ENCODE measurements at places on chromosomes 7 and 10.

DNA sequence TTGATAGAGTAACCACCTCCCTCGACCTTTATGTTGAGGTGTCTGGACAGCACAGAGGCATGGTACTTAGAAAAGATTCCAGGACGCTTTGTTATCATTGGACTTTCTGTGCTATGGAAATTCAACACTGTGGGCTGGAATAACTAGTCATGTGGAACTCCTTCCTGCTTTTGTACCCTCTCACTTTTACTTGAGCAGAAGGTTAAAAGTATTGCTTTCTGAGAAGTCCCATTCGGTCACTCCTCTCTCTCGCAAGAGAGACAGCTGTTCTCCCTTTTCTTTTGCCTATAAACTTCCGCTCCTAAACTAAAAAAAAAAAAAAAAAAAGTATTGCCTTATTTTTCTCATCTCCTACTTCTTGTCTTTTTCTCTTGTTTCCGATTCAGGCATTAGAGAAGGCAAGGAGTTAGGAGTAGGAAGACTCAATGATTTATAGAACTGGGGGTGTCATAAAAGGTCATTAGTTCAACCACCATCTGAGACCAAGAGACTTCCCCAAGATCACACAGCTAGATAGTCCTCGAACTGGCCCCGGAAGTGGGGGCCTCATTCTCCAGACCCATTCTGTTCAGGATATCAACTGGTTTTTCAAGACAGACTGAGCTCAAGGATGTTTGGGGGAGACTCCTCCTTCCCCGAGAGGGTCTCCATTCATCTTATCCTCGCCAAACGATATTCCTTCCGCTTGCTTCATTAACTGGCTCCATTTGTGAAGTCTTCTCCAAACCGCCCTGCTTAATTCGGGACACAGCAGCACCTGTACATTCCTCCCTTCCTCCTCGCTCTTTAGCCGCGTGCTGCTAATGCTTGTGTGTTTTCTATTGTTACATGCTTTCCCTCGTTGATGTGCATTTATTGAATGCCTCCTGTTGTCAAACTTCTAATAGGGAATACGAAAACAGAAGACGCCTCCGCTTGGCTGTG, 995 bp upstream of the INPP5F start:
- DNase-seq = no peak

GRCh38 chr7:974820-975681, at the start of gene COX19:
Gene COX19 (minus strand): TSS chr7:975549. CDS start chr7:975509, 40 bp downstream.
- peak; percentile 20 for DNase-seq

DNA sequence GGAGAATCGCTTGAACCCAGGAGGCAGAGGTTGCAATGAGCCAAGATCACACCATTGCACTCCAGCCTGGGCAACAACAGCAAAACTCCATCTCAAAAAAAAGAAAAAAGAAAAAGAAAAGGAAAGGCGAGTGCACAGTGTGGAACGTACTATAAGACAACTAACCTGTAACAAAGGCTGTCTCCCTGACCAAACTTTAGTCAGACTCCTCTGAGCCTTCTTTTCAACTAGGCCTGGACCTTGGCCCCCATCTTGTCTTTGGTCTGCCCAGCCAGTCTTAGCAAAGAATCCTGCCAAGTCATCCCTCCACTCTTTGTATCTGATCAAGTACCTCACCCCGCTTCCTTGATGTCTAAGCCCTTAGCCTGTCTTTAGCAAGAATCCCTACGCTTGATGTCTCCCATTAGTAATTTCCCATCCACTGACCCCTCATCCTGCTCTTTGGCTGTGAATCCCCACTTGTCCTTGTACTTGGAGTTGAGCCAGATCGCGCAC, 68.9 kb upstream of the KDM7A start:
- no peak for DNase-seq

DNA sequence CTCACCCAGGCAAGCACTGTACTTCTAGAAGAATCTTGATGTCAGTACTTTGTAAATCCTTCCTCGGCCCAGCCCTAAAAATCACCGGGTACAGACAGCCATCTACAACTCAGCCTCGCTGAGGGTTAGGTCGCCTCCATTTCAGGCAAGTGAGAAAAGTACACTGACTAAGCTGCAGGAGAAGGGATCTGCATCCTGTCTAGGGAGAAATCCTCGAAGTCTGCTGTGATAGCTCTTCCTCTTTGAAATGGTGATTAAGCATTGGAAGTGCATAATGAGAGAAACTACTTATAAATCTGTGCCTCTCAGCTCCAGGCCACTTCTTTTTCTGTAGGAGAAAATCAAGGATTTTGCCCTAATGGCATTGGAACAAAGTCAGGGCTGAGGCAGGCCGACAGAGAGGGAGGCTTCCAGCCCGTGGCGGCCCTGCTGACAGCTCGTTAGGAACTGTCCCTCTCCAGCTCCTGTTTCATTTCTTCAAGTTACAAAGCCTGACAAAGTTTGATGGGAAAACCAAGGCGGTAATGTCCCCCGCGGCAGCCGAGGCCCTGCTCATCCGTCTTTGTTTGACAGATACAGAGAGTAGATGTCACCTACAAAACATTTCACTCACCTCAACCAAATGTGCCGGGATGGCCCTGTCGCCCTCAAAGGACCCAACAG, 14.1 kb upstream of the GOT1 start:
- DNase-seq = no peak

- DNase-seq = no peak
Measured at GRCh38 chr7:44798649-44799305, 2.3 kb downstream of the PPIA start.

GRCh38 chr7:31957756-31958155, 112.5 kb downstream of the PDE1C start:
- DNase-seq = no peak

- DNase-seq = no peak
Measured at GRCh38 chr7:96718107-96719003, 8.7 kb upstream of the SEM1 start.

- no peak for DNase-seq
Measured at GRCh38 chr10:4252701-4253100, 467.7 kb upstream of the KLF6 start.

DNA sequence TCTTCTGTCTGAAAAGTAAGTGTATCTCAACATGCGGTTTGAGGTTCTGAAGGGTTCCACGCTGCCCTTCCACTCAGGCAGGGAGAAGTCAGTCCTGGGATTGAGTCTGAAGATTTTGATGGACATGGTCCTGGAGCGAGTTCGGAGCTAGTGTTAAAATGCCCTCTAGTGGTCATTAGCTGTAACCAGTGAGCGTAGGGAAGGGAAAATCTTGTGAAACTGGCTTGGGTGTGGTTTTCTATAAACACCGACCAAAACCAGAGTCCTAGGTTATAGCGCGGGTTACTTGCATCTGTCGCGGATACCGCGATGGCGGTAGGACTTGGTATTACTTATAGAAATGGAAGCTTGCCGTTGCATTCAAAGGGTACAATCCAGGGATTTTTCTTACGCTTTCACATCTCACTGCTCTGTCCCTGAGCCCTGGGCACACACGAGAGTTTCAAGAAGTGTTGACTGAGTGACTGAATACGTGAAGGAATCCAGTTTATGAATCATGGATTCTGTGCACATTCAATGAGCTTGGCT, 348.2 kb upstream of the C7orf33 start:
- peak; percentile 33 for DNase-seq

- DNase-seq = peak; percentile 50
Measured at GRCh38 chr7:16078076-16078952, 343.0 kb downstream of the CRPPA start.

DNA sequence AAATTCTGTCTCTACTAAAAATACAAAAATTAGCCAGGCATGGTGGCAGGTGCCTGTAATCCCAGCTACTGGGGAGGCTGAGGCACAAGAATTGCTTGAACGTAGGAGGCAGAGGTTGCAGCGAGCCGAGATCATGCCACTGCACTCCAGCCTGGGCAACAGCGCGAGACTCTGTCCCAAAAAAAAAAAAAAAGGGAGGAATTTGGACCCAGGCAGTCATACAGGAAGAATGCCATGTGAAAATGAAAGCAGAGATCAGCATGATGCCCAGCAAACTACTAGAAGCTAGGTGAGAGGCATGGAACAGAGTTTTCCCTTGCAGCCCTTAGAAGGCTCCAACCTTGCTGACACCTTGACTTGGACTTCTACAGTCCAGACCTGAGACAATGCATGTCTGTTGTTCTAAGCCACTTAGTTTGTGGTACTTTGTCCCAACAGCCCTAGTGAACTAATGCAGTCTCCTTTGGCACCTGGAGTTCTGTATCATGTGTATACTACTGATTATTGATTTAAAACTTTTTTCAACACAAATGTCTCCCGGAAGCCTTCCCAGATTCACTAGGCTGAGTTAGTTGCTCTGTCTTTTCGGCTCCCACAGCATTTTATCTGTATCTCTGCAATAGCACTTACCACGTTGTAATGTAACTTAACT, 10.2 kb upstream of the BAG3 start:
- no peak for DNase-seq

DNA sequence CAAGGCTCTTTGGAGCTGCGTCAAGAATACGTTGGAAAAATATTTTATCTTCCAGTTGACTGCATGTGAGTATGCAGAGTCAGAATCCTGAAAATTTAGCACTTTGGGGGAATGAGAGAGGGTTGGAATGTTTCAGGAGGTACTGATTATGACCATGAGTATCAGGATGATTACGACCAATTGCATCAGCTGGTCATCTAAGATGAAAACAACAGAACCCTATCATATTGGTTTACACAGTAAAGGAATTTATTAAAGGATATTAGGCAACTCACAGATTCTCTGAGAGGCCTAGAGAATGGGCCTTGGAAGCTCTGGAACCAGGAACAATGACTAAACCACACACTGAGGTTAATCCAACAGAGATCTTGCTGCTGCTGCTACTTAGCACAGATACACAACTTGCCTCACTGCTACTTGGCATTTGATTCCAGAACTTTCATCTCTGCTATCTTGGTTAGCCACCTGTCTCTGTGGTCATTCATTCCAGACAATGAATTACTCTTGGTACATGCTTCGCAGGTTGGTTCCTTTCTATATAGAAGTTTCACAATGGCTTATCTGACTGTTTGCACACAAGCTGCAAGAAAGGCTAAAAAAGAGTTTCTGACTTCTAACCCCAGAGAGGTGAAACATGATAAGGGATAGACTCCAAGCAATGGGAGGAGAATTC, 68.0 kb upstream of the CTTNBP2 start:
- no peak for DNase-seq

DNA sequence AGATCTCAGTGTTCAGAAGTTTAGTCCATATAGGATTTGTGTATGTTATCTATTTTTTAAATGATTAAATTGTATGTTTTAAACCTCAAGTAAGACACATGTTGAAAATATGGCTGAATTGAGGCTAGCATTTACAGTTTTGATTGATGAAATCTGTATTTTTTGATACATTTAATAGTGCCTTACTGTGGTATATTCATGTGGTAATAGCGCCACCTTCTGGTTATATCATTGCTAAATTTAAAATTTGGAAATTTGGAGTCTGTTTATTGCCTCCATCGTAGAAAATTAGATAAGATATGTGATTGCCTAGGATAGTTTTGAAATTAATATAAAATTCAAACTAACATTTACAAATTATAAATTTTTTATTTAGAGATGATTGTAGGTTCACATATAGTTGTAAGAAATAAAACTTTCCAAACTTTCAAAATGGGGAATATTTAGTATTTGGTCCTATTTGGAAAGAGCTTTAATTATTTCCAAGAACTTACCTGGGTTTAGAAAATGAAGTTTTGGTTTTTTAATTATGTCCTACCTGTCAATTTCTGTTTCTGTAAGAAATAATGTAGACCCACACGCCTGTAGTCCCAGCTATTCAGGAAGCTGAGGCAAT, 19.1 kb upstream of the ARMS2 start:
- DNase-seq = no peak

DNA sequence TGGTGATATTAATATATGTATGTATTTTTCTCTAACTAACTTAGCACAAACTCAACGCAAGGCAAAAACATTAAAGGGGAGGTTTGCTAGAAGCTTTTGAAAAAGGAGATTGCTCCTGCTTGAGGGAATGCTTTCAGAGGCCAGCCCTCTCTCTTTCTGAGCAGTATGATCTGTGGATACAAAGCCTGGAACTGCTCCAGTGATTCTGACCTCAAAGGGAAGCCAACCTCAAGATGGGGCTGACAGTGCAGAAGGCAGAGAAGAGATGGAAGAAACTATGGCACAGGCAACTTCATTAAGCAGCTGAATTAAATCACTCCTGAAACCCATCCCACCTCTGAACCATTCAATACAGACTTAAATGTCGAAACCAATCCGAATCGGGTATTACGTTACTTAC, 102.4 kb downstream of the USP6NL start:
- DNase-seq = no peak

GRCh38 chr10:102102421-102102820, 17.7 kb downstream of the LDB1 start:
- DNase-seq = no peak

GRCh38 chr7:134134004-134134403, 6.9 kb downstream of the LRGUK start:
- DNase-seq = no peak

DNA sequence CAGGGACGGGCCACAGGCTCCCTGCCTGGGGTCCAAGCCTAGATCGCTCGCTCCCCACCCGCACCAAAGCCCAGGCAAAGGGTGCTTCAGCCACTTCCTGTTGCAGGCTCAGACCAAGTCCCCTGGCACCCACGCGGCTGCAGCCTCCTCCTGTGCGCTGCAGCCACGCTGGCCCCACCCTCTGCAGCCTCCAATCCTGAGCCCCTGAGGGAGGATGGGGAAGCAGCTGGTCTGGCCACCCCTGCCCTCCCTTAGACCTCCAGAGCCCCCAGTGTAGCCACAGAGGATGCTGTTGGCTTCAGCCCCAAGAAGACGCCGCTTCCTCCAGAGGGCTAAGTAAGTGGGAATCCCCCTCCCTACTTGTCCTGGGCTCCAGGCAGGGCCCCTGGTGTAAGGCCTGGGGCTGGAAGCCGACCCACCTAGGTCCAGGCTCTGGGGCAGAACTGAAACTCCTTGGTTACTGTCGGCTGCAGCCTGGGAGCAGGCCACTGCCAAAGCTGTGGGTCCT, 9.4 kb downstream of the LIMK1 start:
- DNase-seq = no peak

DNA sequence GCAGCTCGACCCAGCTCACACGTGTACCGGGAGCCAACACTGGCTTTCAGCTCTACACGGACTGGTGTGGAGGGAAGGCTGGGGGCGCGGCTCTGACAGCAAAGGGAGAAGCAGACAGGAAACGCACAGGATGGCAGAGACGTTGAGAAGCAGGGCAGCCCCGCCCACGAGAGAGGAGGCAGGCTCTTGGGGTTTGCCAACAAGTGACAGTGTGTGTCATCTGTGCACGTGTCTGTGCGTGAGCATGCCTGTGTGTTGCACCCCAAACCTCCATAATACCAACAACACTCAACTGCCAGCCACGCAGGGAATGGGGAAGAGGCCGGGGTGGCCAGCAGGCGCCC, 64.4 kb upstream of the PDGFA start:
- no peak for DNase-seq

- DNase-seq = no peak
Measured at GRCh38 chr10:113610631-113611601, 52.9 kb downstream of the NRAP start.

DNA sequence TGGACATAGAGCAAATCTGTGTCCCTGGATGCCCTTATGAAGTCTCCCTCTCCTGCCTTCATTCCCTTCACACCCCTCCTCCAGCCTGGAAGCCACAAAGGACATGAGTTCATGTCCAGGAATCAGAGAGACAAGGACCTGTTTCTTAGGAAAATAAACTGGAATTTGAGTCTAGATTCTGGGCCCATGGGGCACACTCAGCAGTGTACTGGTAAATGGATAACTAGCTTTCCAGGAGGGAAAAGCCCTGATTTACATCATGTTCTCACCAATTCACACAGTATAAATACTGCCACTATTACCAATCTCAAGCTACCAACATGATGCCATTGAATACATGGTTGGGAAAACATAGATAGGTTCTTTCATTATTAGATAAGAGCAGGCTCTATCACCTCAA, 9.9 kb downstream of the FAM237B start:
- no peak for DNase-seq

All from NCI-H1417 treated with DMSO at 0.1 percent for 48 hours (cell line).